ENCODE measurements at places on chromosomes 7 and 10. TPM values are rescaled to one million over a fixed set of nuclear protein-coding genes. Genes with fewer than 3 reads are reported as not detected.

Gene FEZF1
- not detected for polyA plus RNA-seq

Gene FXYD4
- polyA plus RNA-seq: not detected

Gene LRRC4
- 3.0 TPM for polyA plus RNA-seq

Gene SEMA4G
- 76.9 TPM for polyA plus RNA-seq

Gene SYT15
- 0.81 TPM for polyA plus RNA-seq

Gene GPER1
- not detected for polyA plus RNA-seq

Gene PCLO
- 58.0 TPM for polyA plus RNA-seq

Gene PARD3
- 1.0 TPM for polyA plus RNA-seq

Gene NHLRC2
- 5.8 TPM for polyA plus RNA-seq

Gene GIMAP8
- not detected for polyA plus RNA-seq

Gene SHH
- 3.3 TPM for polyA plus RNA-seq

Gene STEAP1
- 24.3 TPM for polyA plus RNA-seq

Gene MYOF
- polyA plus RNA-seq: 0.38 TPM
